Lower lobe of right lung (tissue), 2 donors: ENCODE measurements at places on chromosomes 11 and 22. TPM values are rescaled to one million over a fixed set of nuclear protein-coding genes. Genes with fewer than 3 reads are reported as not detected.

C11orf42 gene
- not detected for total RNA-seq

ISX gene
- total RNA-seq, result not detected

FOLR2 gene
- total RNA-seq, result 28.1 TPM

DEUP1 gene
- 0.68 TPM for total RNA-seq

OR5A1 gene
- not detected for total RNA-seq

MMP1 gene
- 0.97 TPM for total RNA-seq

OR51E2 gene
- total RNA-seq, result not detected

MUC6 gene
- 0.09 TPM for total RNA-seq

UBQLNL gene
- total RNA-seq, result 1.1 TPM

UNC93B1 gene
- 121 TPM for total RNA-seq

OR4A15 gene
- total RNA-seq, result not detected

DNA sequence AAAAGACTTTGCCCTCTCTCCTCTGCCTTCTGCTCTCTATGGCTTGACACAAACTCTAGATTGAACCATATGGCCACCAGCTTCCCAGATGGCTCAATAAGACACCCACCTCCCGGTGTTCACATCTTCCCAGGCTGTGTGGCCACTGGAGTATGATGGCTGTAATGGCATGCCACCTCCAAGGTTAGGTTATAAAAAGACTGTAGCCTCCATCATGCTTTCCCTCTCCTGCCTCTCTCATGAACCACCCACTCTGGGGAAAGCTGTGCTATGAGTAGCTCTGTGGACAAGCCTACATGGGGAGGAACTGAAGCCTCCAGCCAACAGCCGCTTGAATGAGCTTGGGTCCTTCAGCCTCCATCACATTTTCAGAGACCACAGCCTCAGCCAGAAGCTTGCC lies 479.2 kb downstream of the MIAT start:
- peaks cover 3% of the 10 kb centered on the region for H3K27me3 ChIP-seq
- H3K27ac ChIP-seq, result no peak overlapping the region
- peaks cover 9% of the 10 kb centered on the region for H3K4me1 ChIP-seq
- DNase-seq, result no peak
- no peak overlapping the region for H3K4me3 ChIP-seq
- no peaks in the 10 kb centered on the region for H3K36me3 ChIP-seq

DNA sequence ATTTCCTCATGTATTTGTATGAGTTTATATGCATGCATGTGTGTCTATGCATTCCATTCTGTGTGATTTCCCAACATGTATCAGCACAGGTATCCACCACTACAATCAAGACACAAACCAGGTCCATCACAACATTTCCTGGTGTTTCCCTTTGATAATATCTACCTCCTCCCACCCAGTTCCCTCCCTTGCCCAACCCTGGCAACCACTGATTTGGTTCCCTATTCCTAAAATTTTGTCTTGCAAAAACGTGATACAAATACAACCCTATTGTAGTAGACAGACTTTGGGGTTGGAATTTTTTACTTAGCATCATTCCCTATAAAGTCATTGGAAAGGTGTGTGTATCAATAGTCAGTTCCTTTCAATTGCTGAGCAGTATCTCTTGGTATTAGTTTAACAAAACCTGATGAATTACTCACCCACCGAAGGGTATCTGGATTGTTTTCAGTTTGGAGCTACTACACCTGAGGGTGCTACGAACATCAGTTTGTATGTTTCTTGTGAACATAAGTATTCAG lies 51.8 kb upstream of the IGLL5 start:
- no peaks in the 10 kb centered on the region for H3K27me3 ChIP-seq
- H3K27ac ChIP-seq, result no peak overlapping the region
- H3K36me3 ChIP-seq, result no peaks in the 10 kb centered on the region
- H3K4me1 ChIP-seq, result no peaks in the 10 kb centered on the region
- no peak overlapping the region for H3K4me3 ChIP-seq
- no peak for DNase-seq

DNA sequence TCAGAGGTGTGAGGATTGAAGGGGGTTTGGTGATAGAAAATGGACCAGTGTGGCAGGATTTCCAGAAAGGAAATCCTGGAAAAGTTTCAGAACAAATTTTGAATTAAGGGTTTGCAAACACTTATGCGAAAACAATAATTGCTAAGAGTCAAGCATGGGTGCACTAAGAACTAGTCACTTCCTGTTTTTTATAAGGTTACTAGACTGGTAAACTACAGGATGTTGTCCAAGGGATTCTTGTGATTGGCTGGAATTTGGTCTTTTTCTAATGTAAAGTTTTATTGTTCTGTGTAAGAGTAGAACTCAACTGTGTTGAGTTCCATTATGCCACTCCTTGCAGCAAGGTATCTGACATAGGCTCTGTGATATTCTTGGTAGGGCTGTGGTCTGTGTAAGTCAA lies 54.1 kb downstream of the LIF start:
- no peak overlapping the region for H3K27ac ChIP-seq
- no peaks in the 10 kb centered on the region for H3K36me3 ChIP-seq
- no peak overlapping the region for H3K4me3 ChIP-seq
- no peak for DNase-seq
- H3K4me1 ChIP-seq, result peaks cover 44% of the 10 kb centered on the region

GRCh38 chr11:38538866-38539680 lies 1941.0 kb upstream of the RAG2 start:
- H3K27me3 ChIP-seq, result no peaks in the 10 kb centered on the region
- DNase-seq, result no peak
- H3K4me1 ChIP-seq, result no peaks in the 10 kb centered on the region
- H3K36me3 ChIP-seq, result no peaks in the 10 kb centered on the region
- H3K4me3 ChIP-seq, result no peak overlapping the region
- no peak overlapping the region for H3K27ac ChIP-seq

GRCh38 chr11:48083421-48083820 lies 103.1 kb downstream of the PTPRJ start:
- no peak overlapping the region for H3K27ac ChIP-seq
- DNase-seq, result no peak
- no peaks in the 10 kb centered on the region for H3K27me3 ChIP-seq
- no peak overlapping the region for H3K4me3 ChIP-seq
- H3K36me3 ChIP-seq, result no peaks in the 10 kb centered on the region
- H3K4me1 ChIP-seq, result peaks cover 32% of the 10 kb centered on the region

DNA sequence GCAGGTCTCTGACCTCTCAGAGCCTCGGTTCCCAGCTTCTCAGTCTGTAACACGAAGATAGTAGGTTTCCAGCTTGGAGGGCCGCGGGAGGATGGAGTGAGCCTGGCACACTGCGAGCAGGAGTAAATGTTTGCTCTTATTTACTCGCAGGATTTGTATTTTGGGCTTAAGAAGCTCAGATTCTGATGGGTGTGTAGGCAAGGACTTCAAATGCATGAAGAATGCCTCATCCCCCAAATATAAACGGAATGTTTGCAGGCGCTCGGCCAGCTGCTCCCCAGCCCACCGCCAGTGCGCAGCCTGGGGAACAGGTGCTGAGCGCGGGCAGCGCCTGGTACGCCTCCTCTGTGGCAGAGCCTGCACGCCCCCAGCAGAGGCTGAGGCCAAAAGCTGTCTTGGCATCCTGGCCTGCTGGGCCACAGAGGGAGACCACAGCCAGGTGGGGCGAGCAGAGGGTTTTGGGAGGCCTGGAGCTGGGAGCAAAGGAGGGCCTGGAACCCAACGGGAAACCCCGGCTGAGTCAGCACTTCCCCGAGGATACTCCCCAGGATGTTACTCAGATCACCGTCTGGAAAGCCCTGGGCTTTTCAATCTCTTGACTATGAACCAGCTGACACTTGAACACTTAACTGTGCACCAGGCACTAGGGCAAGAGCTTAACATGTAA lies 9.4 kb downstream of the EHD1 start:
- peaks cover 93% of the 10 kb centered on the region for H3K4me1 ChIP-seq
- peak overlapping the region; percentile 28 for H3K4me3 ChIP-seq
- H3K27ac ChIP-seq, result peak overlapping the region; percentile 63
- H3K36me3 ChIP-seq, result peaks cover 40% of the 10 kb centered on the region
- DNase-seq, result no peak

DNA sequence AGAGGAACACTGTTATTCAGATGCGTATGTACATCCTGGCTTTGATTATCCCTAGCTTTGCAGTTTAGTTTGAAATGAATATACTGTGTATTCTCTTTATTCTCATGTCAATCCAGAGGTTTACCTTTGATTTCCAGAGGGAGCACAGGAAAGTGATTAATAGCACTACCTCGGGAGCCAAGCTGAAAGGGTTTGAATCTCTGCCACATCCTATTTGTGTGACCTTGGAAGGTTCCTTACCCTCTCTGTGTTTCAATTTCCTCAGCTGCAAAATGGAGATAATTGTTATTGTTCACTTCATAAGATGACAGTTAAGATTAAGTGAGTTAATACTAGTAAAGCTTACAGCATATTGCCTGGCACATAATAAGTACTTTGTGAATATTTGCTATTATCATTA lies 17.9 kb downstream of the ELMOD1 start:
- H3K4me1 ChIP-seq, result no peaks in the 10 kb centered on the region
- H3K27ac ChIP-seq, result no peak overlapping the region
- no peak for DNase-seq

DNA sequence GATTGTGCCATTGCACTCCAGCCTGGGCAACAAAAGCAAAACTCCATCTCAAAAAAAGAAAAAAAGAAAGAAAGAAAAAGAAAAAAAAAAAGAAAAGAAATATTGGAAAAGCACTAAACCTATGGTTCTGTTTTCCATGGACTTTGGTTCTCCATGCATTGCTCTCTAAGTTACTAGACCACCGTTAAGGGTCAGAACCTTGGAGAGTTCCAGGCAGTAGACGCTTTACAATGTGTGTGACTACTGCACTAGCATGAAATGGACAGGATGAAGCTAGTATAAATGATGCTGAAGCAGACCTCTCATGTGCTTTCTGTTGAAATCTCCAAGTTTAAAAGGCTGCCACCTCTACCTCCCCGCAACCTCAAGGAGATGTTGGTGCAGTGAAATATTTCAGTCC lies 63.5 kb downstream of the SIK2 start:
- DNase-seq, result no peak
- no peak overlapping the region for H3K4me3 ChIP-seq
- H3K4me1 ChIP-seq, result peaks cover 10% of the 10 kb centered on the region
- H3K27me3 ChIP-seq, result no peaks in the 10 kb centered on the region

DNA sequence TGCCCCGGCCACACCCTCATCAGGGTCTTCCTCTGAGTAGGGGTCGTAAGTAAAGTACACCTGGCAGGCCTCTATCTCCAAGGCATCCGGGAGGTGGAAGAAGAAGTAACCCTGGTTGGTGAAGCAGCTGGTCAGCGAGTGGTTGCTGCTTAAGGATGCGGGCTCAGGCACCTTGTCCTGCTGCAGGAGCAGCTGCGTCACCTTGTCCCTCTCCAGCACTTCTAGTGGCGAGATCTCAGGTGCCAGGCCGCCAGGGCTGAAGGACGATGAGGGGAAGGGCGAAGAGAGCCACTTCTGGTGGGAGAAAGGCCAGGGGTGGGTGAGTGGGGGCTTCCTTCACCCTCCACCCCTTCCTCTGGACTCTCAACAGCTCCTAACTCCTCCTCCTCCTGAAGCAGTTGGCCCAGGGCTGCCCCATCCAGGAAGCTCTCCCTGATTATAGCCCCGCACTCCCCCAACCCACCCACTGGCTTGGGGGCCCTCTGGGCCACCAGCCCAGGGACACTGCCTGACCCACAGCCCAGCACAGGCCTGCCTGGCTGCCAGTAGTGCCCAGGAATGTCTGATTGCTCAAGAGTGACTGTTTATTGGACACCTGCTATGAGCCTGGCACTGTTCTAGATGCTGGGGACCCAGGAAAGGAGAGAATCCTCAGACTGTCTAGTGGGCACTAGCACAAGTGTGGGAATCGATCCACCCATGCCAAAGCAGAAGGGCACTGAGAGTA lies 19.2 kb upstream of the TMPRSS6 start:
- H3K36me3 ChIP-seq, result no peaks in the 10 kb centered on the region
- H3K27ac ChIP-seq, result no peak overlapping the region
- no peaks in the 10 kb centered on the region for H3K4me1 ChIP-seq
- no peak for DNase-seq

DNA sequence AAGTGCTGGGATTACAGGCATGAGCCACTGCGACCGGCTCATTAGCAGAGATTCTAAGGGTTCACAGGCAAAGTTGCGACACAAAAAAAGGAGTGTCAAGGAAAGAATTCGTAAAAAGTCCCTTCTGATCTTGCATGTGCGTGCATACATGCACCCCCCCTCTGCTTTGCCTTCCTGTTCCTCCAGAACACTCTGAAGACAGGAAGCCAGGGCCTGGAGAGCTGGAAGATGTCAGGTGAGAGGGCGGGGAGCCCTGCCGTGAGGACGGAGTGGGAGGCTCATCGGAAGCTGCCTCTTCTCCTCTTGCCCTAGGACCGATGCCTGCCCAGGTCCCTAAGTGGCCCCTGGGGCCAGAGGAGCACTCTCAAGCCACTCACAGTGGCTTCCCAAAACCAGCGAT lies 89.1 kb downstream of the LARGE1 start:
- no peak overlapping the region for H3K27ac ChIP-seq
- no peaks in the 10 kb centered on the region for H3K36me3 ChIP-seq

- no peaks in the 10 kb centered on the region for H3K36me3 ChIP-seq
- H3K4me1 ChIP-seq, result no peaks in the 10 kb centered on the region
- H3K27ac ChIP-seq, result no peak overlapping the region
- no peaks in the 10 kb centered on the region for H3K27me3 ChIP-seq
- no peak overlapping the region for H3K4me3 ChIP-seq
- DNase-seq, result no peak
These were observed 37.3 kb downstream of the PAMR1 start for GRCh38 chr11:35488117-35488516.

DNA sequence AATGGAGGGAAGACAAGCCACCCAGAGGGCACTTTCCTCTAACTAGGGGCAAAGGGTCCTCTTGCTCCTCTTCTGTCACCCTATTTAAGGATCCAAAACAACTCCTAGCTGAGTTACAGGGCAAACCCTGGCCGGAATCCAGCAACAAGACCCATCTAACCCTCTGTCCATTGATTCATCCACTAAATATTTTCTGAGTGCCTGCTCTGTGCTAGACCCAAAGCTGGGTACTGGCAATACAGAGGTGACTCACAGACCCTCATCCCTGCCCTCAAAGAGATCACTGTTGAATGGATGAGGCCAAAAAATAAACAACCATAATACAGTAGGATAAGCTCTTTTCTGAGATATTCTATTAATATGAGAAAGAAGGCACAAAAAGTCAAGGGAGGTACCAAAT lies 4.3 kb upstream of the GALNT18 start:
- DNase-seq, result no peak
- H3K36me3 ChIP-seq, result no peaks in the 10 kb centered on the region
- no peak overlapping the region for H3K4me3 ChIP-seq
- H3K4me1 ChIP-seq, result peaks cover 13% of the 10 kb centered on the region
- no peaks in the 10 kb centered on the region for H3K27me3 ChIP-seq

- no peak overlapping the region for H3K4me3 ChIP-seq
- H3K36me3 ChIP-seq, result peaks cover 17% of the 10 kb centered on the region
- no peak for DNase-seq
- no peak overlapping the region for H3K27ac ChIP-seq
These were observed 80.3 kb downstream of the TRIM44 start for GRCh38 chr11:35742707-35743454.

DNA sequence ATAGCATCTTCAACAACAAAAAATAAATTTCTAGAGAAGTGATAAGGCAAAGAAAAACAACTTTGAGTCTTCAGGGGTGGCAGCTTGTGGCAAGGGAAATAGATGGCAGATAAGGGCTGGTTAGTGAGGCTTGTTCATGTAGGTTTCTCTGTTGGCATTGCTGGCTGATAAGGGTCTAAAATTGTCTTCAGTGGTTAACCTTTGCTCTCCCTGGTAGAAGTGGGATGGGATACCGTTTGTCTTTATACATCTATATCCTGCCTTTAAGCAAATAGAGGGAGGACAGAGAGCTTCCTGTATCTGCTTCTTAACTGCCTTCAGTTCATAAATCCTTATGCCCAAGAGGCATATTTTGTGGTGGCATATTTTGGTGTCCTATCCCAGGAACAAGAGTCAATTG lies 57.1 kb downstream of the TRAF6 start:
- DNase-seq, result no peak
- H3K27ac ChIP-seq, result no peak overlapping the region
- H3K4me3 ChIP-seq, result no peak overlapping the region
- peaks cover 54% of the 10 kb centered on the region for H3K4me1 ChIP-seq
